ENCODE measurements at places on chromosomes 5 and 9. TPM values are rescaled to one million over a fixed set of nuclear protein-coding genes. Genes with fewer than 3 reads are reported as not detected.

IFNA13 gene
- total RNA-seq: not detected

MZB1 gene
- 1.2 TPM for total RNA-seq

TAF11L12 gene
- not detected for total RNA-seq

PRSS3 gene
- total RNA-seq: not detected

DNA sequence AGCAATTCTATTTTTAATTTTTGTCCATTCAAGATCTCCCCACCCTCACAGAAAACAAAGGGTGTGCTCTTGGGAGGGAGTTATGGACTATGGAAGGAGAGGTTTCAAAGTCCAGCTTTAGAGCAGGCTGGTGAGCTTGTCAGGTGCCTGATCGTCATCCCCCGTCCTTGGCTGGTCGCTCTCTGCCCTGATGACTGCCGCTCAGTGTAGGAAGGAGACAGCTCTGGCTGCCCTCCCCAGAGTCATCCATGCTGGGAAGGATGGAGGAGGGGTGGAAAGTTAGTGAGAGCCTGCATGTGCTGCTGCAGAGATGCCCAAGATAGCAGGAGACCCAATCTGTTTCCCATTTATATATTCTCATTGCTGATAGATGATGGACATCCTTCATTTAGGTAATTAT, 96.6 kb downstream of the NLN start:
- peak; percentile 57 for DNase-seq

- DNase-seq: no peak
Observed at GRCh38 chr9:86097510-86098224, 1.7 kb downstream of the GOLM1 start.

All from stomach (tissue), 19 donors.